ENCODE measurements at places on chromosomes 13 and 19. TPM values are rescaled to one million over a fixed set of nuclear protein-coding genes. Genes with fewer than 3 reads are reported as not detected.
A peak's percentile ranks its signal among the peaks of the same experiment; 100 is the strongest.

GRCh38 chr19:19052921-19053320 is 10.9 kb upstream of the SLC25A42 start:
- DNase-seq = no peak

DNA sequence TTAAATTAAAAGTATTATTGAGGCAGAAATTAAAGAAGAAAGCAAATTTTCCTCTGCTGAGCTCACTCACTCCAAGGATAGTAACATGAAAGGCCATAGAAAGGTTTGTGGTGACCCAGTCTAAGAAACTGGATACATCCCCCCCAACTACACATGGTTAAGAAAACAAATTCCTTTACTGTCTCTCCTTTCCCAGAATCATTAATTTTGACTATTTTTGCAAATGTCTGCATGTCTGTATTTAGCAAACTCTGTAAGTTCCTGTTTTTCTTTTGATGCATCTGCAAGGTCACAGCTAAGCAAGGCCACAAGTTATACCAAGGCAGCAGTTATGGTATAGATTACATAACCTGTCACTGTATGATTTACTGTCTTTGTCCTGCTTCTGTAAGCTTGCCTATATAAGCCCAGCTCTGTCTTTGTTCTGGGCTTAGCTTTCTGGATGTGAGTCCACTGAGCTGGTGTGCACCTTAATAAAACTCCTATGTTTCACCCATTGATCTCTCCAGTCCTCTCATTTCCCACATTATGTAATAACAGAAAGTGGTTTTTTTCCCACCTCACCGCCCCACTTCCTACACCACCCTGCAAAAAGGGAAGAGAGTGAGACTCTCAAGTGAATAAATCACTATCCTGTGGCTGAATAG is 8.5 kb upstream of the ZNF83 start:
- DNase-seq = no peak

- no peak for DNase-seq
Measured at GRCh38 chr19:6211632-6212402, 68.0 kb downstream of the MLLT1 start.

ZNF865 gene
- 3.4 TPM for total RNA-seq

INAFM1 gene
- total RNA-seq = 3.0 TPM

GRCh38 chr13:97328222-97328790 is 105.7 kb upstream of the RAP2A start:
- DNase-seq = peak; percentile 67

CLEC17A gene
- not detected for total RNA-seq

- no peak for DNase-seq
Measured at GRCh38 chr19:18846862-18847548, 15.2 kb downstream of the UPF1 start.

SPACA4 gene
- not detected for total RNA-seq
